Cortex of kidney (tissue), 1 donor: ENCODE measurements at places on chromosomes 5 and 9.

- no peak for DNase-seq
Measured at GRCh38 chr5:6370580-6370979, 7.8 kb downstream of the MED10 start.

- no peak for DNase-seq
Measured at GRCh38 chr5:160493806-160494338, 72.2 kb downstream of the PTTG1 start.

DNA sequence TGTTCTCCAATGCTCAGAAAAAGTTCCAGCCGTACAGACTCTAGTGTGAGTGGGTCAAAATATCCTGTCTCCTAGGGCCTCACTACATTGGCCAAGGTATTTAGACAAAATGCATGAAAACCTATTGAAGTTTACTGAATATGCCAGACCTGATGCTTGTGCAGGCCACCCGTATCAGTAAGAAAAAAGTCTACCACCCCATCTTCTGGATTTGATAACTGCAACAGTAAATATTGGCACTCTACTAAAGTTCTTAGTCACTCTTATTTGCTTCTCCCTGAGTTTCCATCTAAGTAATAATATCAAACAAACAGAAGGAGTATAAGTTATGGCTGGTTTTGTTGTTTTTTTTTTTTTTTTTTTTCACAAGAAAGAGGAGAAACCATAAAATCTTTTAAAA is 627.7 kb upstream of the KLF4 start:
- no peak for DNase-seq

- DNase-seq, result no peak
Measured at GRCh38 chr9:37444890-37445289, 20.4 kb downstream of the ZBTB5 start.

DNA sequence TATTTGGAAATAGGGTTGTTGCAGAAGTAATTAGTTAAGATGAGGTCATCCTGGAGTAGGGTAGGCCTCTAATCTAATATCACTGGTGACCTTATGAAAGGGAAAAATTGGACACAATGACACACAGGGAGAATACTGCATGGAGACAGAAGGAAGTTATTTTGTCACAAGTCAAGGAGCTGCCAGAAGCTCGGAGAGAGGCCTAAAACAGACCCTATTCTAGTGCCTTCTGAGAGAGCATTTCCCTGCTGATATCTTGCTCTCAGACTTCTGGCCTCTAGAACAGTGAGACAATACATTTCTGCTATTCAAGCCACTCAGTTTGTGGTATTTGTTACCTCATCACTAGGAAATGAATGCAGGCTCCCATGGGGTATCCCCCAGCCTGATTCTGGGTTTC is 332.9 kb downstream of the CSNK1G3 start:
- no peak for DNase-seq

DNA sequence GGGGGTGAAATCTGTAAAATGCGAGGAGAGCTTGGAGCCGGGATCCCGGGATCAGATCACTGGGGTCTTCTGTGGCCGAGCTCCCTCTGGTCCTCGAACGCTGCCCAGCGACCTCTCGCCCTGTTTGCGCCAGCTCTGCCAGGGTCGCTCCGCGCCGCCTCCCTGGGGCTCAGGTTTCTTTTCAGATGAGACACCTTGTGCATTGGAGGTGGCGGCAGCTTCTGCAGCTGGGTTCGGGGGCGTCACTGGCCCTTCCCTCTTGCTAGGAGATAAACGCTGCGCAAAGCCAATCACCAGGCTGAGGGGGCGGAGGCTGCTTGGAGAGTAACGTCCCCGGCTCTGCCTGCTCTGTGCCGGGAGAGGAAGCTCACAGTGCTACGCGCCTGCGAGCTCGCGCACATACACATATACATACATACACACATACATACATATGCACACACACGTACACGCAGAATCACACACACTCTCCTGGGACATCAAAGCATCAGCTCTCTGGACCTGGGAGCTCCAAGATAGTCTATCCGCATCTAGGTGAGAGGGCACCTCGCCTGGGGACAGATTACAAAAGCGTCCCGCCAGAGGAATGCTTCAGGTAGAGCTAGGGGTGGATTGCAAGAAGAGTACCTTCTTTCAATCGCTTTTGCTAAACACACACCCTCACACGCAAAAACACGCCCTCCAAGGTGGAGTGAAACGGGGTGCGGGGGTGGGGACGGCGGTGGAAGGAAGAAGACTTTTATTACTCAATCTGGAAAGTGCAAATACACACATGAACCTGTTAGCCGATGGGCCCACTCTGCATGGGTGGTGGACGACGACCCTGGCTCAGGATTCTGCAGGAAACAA is at the start of gene ST8SIA4:
ST8SIA4 (minus strand) TSS at position 244 of the 849 bp plus-strand sequence. CDS start 327 bp downstream, outside the sequence.
- DNase-seq, result no peak

DNA sequence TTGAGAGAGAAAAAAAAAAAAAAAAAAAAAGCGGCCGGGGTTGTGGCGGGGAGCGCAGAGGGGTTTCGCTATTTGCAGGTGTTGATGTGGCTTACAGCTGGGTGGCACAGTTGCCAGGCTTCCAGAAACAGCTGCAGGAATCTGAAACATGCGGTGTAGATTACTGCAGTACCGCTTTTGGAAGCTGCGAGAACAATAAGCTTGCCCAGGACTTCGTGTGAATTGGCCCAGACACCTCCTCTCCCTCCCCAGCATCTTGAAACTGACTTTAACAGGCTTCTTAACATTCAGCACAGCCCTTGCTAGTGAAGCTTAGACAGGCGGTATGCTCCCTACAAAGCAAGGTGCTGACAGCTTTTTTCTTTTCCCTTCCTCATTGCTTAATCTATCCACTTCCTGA is 104.0 kb downstream of the ATP10B start:
- no peak for DNase-seq

- no peak for DNase-seq
Measured at GRCh38 chr5:130541617-130542221, 623.3 kb downstream of the HINT1 start.

DNA sequence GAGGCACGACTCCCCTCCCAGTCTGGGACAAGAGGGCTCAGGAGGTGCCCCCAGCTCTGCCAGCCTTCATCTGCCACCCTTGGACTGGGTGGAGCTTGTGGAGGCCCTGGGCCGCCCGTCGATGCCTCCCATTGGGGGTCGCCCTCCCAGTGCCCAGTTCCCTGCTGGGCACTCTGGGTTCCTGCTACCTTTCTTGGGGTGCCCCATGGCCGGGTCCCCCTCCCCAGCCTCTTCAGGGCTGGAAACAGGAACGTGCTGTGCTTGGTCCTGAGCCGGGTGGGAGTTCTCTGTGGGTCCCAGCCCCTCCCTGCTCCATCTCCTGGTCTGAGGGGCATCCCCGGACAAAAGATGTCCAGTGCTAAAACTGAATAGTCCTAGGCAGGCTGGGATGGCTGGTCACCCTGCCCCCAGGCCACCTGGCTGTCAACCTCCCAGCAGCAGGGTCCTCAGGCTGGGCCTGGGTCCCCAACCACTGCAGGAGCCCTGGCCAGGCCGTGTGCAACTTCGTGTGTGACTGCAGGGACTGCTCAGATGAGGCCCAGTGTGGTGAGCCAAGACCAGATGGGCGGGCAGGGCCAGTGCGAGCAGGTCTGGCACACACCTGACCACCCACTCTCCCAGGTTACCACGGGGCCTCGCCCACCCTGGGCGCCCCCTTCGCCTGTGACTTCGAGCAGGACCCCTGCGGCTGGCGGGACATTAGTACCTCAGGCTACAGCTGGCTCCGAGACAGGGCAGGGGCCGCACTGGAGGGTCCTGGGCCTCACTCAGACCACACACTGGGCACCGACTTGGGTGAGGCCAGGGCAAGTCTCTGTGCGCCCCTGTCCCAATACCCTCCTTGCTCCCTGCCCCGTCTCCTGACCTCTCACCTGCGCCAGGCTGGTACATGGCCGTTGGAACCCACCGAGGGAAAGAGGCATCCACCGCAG is 784 bp downstream of the MAMDC4 start:
- no peak for DNase-seq

DNA sequence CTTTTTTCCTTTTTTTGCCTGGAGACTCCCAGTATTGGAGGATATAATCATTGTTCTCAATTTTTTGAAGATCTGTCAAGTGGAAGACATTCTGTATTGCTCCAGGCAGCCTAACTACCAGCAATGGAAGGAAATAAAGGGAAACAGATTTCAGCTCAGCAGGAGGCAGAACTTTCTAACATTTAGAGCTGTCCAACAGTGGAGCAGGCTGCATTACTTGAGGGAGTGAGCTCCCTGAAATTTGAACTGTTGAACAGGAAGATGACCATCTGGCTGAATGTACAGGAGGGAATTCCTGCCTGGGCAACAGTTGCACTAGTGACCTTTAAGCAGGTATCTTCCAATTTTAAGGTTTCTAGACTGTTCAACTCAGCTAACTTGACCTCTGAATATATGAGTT is 1.1 kb upstream of the GAPVD1 start:
- DNase-seq, result no peak

GRCh38 chr5:87298692-87299362 is 31.1 kb downstream of the RASA1 start:
- no peak for DNase-seq

DNA sequence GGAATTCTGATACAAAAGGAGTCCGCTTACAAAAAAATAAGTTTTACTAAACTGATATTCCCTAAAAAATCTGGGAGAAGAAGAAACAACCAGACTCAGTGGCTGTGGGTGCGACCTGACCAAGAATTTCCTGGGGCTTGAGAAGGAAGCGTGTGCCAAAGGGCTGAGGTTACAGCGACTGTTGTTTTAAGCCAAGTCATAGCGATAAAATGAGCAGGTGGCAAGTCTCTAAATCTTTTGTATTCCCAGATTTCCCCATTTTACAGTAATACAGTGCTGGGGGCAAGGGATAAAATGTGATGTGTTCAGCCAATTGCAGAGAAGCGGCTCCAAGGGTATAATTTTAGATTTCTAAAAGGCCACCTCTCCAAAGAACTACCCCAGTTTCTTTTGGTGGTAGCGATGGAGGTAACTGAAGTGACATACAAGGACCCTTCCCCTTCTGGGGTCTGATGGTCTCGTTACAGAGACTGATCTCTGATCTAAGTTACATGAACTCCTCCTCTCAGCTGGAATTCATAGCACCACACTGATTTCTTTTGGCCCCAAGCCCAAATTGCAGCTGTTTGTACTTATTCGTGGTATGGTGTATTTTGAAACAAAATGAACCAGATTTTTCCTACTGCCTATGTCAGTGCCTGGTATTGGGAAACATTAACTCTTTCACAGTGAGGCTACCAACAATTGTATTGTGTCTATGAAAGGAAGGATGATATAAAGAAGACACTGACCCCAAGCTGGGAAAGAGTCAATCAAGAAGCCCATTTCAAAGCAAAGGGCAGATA is 41.6 kb downstream of the LPAR1 start:
- no peak for DNase-seq

- no peak for DNase-seq
Measured at GRCh38 chr9:20997503-20998076, 33.9 kb downstream of the HACD4 start.

DNA sequence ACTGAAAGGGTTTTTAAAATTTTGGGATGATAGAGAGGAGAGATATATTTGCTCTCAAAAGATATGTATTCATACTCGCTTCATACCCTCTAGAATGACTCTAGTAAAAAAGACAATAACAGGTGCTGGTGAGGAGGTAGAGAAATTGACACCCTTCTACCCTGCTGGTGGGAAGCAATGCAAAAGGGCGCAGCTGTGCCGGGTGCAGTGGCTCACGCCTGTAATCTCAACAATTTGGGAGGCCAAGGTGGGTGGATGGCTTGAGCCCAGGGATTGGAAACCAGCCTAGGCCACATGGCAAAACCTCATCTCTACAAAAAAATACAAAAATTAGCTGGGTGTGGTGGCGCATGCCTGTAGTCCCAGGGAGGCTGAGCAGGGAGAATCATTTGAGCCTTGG is 33.9 kb upstream of the NXNL2 start:
- no peak for DNase-seq
